Kidney (tissue), 22 donors: ENCODE measurements at places on chromosomes 1 and 21. TPM values are rescaled to one million over a fixed set of nuclear protein-coding genes. Genes with fewer than 3 reads are reported as not detected.

PKLR gene
- total RNA-seq = 0.82 TPM

UHMK1 gene
- total RNA-seq = 49.4 TPM

OR2M3 gene
- not detected for total RNA-seq

FMN2 gene
- total RNA-seq = 0.06 TPM

FNDC5 gene
- 0.35 TPM for total RNA-seq

TRIM58 gene
- 0.50 TPM for total RNA-seq

WNT4 gene
- 0.69 TPM for total RNA-seq

LEMD1 gene
- total RNA-seq = 6.5 TPM

KRTAP26-1 gene
- not detected for total RNA-seq

OSBPL9 gene
- total RNA-seq = 76.6 TPM

MTARC2 gene
- total RNA-seq = 28.6 TPM
